ENCODE measurements at places on chromosomes 7 and 10. TPM values are rescaled to one million over a fixed set of nuclear protein-coding genes. Genes with fewer than 3 reads are reported as not detected.

DNA sequence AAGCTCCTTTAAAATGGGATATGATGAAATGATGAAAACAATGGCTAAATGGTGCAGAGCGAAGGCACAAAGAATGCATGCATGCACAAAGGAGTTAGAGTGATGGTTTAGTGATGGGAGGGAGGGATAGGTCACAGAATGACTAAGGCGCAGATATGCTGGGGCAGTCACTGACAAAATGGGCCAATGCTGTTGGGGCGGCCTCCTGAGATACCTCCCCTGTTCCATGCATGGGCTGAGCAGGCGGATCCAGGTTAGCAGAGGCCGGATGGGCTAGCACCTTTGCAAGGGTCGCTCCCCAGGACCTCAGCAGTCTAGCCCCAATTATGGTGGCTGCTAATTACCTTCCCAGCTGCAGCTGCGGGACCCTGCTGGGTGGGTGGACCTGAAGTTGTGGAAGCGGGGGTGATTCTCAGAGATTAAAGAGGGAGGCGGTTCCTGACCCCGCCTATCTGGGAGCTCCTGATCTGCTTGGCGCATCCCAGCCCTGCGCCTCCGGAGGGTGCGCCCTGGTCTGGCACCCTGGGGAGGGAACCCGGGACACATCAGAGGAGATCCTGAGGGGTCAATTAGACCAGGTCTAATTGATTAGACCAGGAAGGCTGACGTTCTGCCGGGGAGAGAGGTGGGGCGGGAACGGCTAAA, 175.0 kb downstream of the CYP26A1 start:
- peak; percentile 48 for DNase-seq

DNA sequence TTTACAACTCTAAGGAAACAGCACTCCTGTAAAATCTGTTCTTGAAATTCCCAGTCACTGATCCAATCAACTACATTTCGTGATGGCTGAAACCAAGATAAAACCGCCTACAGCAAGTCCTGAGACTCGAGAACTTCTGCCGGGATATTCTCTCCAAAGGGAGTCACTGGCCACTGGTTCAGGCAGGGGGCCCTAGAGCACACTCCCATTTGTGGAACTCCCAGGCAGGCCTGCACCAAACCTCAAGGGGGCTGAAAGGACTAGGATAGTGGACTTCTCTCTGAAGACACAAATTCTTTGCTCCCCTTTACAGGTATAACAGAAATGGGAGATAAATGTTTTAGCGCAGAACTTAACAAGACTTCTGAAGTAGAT, 16.3 kb downstream of the CYTH3 start:
- no peak for DNase-seq

The MYO1G gene
- 0.26 TPM for polyA plus RNA-seq

- DNase-seq = no peak
Measured at GRCh38 chr7:96707901-96708774, 1.5 kb downstream of the SEM1 start.

DNA sequence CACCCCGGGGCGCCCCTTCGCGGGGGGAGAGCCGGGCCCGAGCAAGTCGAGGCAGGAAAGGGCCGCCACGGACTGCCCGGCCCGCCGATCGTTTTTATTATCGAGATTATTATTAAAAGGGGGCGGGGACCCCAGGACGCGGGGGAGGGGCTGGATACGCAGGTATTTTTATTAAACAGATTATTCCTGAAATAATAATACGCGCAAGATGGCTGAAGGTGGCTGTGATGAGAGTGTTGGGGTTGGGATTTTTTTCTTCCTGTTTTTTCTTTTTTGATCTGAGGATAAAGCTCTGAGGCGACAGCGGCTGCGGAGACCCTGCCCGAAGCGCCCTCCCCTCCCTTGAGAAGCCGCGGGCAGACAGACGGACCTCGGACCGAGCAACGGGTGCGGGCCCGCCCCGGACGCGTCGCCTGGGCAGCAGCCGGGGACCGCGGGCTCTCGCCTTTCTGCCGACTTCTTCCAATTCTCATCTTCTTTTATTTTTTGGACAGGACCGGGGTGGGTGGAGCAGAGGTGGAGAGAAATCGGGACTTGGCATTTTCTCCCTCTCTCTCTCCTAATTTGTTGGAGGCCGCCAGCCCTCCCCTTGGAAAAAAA, 1.4 kb upstream of the TRIM8 start:
- DNase-seq = no peak

GRCh38 chr7:130987092-130987491, 253.1 kb upstream of the KLF14 start:
- DNase-seq = no peak

- DNase-seq = no peak
Measured at GRCh38 chr10:62046522-62047227, 145.2 kb downstream of the ARID5B start.

DNA sequence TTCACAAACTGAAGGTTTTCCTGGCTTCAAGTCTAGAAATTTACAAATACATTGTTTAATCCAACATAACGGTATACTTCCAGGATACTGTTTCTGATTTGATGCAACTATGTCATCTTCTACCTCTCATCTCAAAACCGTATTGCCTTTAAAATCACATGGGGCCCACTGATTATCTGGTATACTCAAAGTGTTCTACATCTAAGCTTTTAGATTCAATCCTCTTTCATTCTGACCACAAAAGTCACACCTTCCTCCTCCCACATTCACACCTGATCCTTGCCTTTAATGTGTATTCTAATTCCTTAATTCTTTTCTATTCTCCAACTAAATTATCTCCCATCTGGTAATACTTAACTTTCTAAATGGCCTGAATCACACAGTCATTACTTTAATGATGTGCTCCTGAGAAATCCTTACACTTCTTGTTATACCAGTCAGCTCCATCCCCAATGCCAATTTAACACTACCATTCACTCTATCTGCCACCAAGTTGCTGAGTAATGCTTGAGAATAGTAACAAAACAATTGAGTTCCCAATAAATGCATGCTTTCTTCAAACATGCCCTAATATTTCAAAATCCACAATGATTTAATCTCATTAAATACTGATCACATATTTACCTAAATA, 13.0 kb downstream of the ATAD1 start:
- no peak for DNase-seq

- no peak for DNase-seq
Measured at GRCh38 chr10:76399226-76399625, 967.8 kb downstream of the LRMDA start.

- no peak for DNase-seq
Measured at GRCh38 chr7:25408876-25409275, 180.6 kb upstream of the NPVF start.

- peak; percentile 35 for DNase-seq
Measured at GRCh38 chr7:67105377-67105776, 108.7 kb downstream of the TYW1 start.

- no peak for DNase-seq
Measured at GRCh38 chr10:116292493-116292892, 19.5 kb upstream of the GFRA1 start.

GRCh38 chr7:1274876-1275375, 42.3 kb downstream of the UNCX start:
- no peak for DNase-seq

- no peak for DNase-seq
Measured at GRCh38 chr10:116271593-116272439, 1.2 kb downstream of the GFRA1 start.

- DNase-seq = peak; percentile 71
Measured at GRCh38 chr10:69179089-69179742, 818 bp upstream of the SUPV3L1 start.

DNA sequence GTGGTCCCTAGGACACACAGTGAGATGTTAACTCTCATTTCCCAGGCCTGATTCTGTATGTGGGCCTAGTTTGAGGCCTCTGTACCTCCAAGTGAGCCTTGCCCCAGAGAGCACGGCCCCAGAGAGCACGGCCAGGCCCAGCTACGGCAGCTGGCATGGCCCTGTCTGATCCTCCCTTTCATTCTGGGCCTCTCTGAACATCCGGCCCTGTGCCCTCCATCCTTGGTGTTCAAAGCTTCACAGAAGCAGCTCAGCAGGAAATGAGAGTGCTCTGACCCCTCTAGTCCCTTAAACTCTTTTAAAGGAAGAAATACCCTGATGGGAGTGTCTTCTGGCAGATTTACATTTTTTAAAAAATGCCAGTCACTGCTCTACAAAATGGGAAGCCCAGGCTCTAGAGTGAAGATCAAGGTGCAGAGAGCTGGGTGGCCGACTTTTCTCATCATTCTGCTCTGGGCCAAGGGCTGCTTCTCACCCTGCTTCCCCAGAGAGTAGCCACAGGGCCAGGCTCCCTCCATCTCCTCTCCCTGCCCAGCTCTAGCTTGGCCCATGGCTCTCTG, 171.9 kb downstream of the RPS24 start:
- DNase-seq = no peak

- DNase-seq = peak; percentile 21
Measured at GRCh38 chr10:124688889-124689670, 55.1 kb downstream of the FAM53B start.

DNA sequence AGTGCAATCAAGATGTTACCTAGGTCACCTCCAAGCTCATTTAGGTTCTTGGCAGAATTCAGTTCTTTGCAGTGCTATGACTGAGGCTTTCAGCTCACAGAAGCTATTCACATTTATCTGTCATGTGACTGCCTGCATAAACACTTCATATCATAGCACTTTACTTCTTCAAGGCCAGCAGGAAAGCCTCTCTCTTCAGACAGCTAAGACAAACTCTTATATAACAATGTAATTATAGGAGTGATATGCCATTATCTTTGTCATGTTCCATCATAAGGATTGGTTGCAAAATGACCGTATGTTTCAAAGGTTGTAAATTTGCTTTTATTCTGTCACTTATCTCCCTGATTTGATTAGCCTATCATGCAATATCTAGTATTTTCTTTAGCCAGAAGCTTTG, 78.8 kb upstream of the TMEM196 start:
- no peak for DNase-seq

GRCh38 chr7:37540917-37541316, 92.3 kb upstream of the ELMO1 start:
- no peak for DNase-seq

- DNase-seq = no peak
Measured at GRCh38 chr7:141646826-141647480, 55.0 kb downstream of the DENND11 start.

- DNase-seq = no peak
Measured at GRCh38 chr10:18683427-18683826, 24.2 kb downstream of the ARL5B start.

The MYPN gene
- not detected for polyA plus RNA-seq

The GCK gene
- 0.35 TPM for polyA plus RNA-seq

The HOXA10 gene
- polyA plus RNA-seq = not detected

DNA sequence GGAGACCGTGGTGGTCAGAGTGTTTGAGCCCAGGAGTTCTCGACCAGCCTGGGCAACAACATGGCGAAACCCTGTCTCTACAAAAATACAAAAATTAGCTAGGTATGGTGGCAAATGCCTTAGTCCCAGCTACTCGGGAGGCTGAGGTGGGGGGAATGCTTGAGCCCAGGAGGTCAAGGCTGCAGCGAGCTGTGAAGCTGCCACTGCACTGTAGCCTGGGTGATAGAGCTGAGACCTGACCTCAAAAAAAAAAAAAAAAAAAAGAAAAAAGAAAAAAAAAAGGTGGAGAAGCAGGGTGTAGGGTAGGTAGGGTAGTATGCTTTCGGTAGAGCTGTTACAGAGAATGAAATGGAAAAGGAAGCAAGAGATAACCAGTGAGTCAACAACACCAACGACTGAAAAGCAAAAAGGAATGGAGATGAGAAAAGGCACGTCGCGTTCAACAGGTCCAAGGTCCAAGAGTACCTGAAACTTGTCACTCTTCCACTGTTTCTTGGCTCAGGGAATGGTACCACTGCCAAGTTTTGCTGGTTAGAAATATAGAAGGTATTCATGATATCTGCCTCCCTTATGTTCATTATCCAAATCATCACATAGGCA, 4.3 kb upstream of the RSBN1L start:
- no peak for DNase-seq

The HOXA3 gene
- polyA plus RNA-seq = not detected

- peak; percentile 44 for DNase-seq
Measured at GRCh38 chr7:129616530-129616929, 5.0 kb downstream of the NRF1 start.

GRCh38 chr7:36567699-36568451, 156.4 kb downstream of the AOAH start:
- DNase-seq = no peak

GRCh38 chr7:84821671-84822534, 365.0 kb downstream of the SEMA3D start:
- no peak for DNase-seq

DNA sequence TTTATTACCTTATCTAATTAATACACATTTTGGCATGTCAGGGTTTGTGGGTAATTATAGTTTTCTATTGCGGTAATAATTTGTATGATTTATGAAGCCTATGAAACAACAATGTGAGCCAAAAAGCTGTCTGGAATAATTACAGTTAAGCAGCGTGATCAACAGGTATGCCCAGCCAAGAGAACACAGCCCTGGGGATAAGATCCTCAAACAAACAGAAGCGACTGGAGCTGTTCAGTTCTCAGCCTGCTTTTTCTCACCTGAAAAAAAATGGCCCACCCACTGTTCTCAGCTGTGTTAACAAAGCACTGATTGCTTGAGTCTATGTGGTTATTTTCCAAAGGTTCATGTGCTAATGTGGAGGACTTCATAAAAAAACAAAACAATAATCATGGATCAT, 855.8 kb downstream of the GATA3 start:
- DNase-seq = no peak

DNA sequence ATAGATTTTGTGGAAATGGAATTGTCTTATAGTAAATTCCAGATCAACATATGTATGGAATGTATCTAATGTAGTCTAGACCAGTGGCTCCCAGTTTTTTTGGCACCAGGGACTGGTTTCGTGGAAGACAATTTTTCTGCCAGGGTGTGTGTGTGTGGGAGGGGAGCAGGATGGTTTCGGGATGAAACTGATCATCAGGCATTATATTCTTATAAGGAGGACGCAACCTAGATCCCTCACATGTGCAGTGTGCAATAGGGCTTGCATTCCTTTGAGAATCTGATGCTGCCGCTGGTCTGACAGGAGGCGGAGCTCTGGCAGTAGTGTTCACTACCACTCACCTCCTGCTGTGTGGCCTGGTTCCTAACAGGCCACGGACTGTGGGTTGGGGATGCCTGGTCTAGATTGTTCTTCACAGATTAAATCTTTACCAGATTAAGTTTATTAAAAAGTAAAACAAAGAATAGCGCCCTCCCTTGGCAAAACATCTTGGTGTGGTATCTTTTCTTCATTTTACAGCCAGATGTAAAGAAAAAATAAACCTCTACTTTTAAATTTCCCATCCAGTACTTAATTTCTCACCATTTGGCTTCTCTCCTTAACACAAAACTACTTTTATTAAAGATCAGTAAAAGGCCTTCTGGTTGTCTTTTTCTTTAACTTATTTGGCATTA, 48.4 kb downstream of the SEPTIN7 start:
- DNase-seq = no peak

The TPK1 gene
- 5.1 TPM for polyA plus RNA-seq

GRCh38 chr10:16828701-16829175, 11.5 kb upstream of the RSU1 start:
- DNase-seq = no peak

The BTBD16 gene
- not detected for polyA plus RNA-seq

DNA sequence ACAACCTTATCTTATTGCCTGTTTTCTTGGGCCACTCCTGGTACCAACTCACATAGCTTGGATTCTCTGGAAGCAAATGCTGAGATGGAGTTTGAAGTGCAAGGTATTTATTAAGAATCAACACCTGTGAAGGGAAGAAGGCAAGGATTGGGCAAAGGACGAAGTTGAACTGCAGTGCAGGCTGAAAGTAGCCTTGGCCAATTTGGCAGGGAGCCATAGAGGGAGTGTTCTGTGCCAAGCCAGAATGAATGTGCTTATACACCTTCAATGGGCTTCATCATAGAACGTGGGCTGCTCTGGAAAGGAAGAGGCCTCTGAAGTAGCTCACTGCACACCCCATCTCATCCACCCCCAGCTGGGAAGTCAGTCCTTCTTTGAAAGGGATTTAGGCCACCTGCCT, 79.8 kb upstream of the IFRD1 start:
- no peak for DNase-seq

The TMEM213 gene
- not detected for polyA plus RNA-seq

- no peak for DNase-seq
Measured at GRCh38 chr7:36937754-36938563, 213.7 kb upstream of the AOAH start.
